Astrocyte (in vitro differentiated cells and primary cell): ENCODE measurements at places on chromosomes 5 and 9.
A peak's percentile ranks its signal among the peaks of the same experiment; 100 is the strongest.

DNA sequence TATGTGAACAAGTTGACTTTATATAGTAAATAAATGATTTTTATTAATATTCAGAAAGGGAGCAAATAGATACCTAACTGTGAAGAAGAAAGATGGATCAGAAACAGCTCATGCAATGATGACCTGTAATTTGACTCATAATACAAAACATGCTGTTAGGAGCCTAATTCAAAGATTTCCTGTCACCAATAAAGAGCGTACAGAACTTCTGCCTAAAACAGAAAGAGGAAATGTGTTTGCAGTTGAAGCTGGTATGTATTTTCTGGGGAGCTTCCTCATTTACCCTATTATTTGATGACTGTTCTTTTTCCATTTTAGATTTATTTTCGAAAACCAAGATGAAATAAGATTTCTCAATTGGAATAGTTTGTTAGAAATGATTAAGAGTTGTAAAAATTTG, 11.4 kb downstream of the YTHDC2 start:
- no peaks in the 10 kb centered on the region for H3K27me3 ChIP-seq
- DNase-seq: no peak
- no peak overlapping the region for H3K27ac ChIP-seq
- peaks cover 2% of the 10 kb centered on the region for H3K4me1 ChIP-seq
- no peaks in the 10 kb centered on the region for H3K36me3 ChIP-seq

DNA sequence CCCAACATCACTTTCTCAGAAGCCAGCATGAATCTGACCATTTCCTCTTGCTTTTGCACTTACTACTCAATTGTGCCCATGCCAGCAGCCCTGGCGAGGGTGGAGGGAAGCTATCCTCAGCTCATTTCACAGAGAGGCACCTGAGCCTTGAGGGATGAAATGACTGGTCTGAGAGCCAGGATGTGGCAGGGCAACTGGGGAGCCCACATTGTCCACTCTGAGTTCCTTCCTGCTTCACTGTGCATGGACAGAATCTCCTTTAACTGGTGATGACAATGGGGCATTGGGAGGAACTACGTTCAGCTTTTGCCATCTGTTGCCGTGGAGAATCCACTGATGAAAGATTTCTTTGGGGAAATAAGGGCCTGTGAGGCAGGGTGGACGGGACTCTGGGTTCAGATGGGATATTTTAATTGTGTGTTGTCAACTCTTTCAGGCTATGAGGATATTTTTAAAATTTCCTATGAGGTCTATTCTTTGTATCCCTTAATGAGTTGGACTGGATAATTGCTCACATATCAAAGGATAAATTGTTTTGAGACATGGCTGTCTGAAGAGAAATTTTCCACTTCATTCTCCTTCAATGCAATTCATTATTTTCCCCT, 78.3 kb downstream of the TNC start:
- no peak overlapping the region for H3K4me3 ChIP-seq
- H3K27ac ChIP-seq: no peak overlapping the region
- peaks cover 42% of the 10 kb centered on the region for H3K36me3 ChIP-seq
- peaks cover 23% of the 10 kb centered on the region for H3K4me1 ChIP-seq
- H3K27me3 ChIP-seq: no peaks in the 10 kb centered on the region

GRCh38 chr9:96777426-96777864, 442 bp downstream of the ZNF510 start:
- H3K27ac ChIP-seq: peak overlapping the region; percentile 13
- H3K27me3 ChIP-seq: no peaks in the 10 kb centered on the region
- peaks cover 18% of the 10 kb centered on the region for H3K36me3 ChIP-seq
- peaks cover 5% of the 10 kb centered on the region for H3K4me1 ChIP-seq
- no peak for DNase-seq
- peak overlapping the region; percentile 84 for H3K4me3 ChIP-seq

- H3K4me3 ChIP-seq: no peak overlapping the region
- no peak for DNase-seq
- no peak overlapping the region for H3K27ac ChIP-seq
- no peaks in the 10 kb centered on the region for H3K36me3 ChIP-seq
Observed at GRCh38 chr9:136939996-136940525, 4.5 kb downstream of the FBXW5 start.

DNA sequence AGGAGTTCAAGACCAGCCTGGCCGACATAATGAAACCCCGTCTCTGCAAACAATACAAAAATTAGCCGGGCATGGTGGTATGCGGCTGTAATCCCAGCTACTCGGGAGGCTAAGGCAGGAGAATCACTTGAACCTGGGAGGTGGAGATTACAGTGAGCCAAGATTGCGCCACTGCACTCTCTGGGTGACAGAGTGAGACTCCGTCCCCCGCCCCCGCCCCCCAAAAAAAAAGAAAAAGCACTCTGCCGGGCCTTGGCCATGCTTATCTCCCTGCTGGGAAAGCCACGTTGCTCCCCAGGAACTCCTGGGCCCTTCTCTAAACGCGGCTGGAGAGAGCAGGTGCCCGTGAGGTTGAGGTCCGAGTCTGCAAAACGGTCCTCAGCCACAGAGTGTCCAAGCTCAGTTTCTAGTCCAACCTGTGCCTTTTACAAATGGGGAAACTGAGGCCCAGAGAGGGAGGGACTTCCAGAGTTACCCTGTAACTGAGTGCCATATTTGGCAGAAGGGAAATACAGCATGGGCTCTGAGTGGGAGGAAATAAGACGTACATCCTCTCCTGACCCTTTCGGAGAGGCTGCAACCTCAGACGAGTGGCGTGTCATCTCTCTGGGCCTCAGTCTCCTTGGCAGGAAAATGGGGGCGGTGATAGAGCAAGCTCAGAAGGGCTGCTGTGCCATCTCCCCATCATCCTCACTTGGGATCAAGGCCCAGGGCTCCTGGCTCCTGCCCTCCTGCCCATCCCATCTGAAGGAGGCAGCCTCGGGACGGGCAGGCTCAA, 6.6 kb upstream of the PHYHD1 start:
- peaks cover 28% of the 10 kb centered on the region for H3K4me1 ChIP-seq
- H3K4me3 ChIP-seq: no peak overlapping the region
- no peaks in the 10 kb centered on the region for H3K27me3 ChIP-seq
- H3K36me3 ChIP-seq: peaks cover 8% of the 10 kb centered on the region
- no peak for DNase-seq

DNA sequence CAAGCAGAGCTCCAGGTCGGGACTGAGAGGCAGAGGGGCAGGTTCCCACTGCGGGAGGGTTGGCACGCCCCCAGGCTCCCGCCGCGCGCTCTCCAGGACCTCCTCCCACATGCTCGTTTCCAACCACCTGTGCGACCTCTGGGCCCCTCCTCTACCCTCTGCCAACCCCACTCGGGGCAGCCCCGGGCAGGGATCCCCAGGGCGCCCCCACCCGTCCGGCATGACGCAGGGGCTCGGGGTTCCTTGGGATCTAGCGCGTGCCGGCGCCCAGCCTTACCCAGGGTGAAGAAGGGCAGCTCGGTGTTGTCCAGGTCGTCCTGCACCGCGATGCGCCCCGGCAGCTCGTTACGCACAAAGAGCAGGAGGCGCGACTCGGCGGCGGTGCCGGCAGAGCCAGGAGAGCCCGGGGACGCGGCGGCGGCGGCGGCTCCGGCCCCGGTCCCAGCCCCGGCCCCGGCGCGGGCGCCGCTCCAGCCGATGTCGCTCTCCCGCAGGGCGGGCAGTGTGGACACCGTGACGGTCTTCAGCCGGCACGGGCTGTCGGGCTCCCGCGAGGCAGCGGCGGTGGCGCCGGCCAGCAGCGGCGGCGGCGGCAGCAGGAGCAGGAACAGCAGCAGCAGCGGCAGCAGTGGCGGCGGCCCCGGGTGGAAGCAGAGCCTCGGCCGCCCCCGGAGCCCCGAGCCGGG, 494 bp downstream of the ASTN2 start:
- no peak for DNase-seq
- no peaks in the 10 kb centered on the region for H3K4me1 ChIP-seq
- peaks cover 46% of the 10 kb centered on the region for H3K27me3 ChIP-seq
- peak overlapping the region; percentile 42 for H3K4me3 ChIP-seq
- H3K27ac ChIP-seq: no peak overlapping the region
- H3K36me3 ChIP-seq: no peaks in the 10 kb centered on the region

- no peak overlapping the region for H3K4me3 ChIP-seq
- no peaks in the 10 kb centered on the region for H3K36me3 ChIP-seq
- H3K27ac ChIP-seq: no peak overlapping the region
- H3K27me3 ChIP-seq: peaks cover 19% of the 10 kb centered on the region
- no peak for DNase-seq
Observed at GRCh38 chr9:134940236-134941208, 22.8 kb upstream of the FCN1 start.

DNA sequence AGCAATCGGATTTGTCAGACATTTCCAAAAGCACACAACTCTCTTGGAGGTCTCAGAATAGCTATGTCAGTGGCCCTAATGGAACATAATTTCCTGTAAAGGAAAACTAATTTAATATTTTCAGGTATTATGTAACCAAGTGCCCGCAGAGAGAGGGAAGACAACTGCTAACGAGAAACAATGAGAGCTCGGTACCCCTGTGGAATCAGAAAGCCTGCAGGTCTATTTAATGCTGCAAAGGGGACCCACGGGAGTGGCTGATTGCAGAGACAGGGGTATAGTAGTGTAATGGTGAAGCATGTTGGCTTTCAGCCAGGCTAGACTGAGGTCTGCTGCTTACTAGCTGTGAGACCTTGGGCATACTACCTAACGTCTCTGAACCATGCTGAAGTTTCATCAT, 508.1 kb upstream of the BRINP1 start:
- DNase-seq: no peak
- no peaks in the 10 kb centered on the region for H3K4me1 ChIP-seq
- H3K4me3 ChIP-seq: no peak overlapping the region
- no peak overlapping the region for H3K27ac ChIP-seq
- H3K36me3 ChIP-seq: no peaks in the 10 kb centered on the region

DNA sequence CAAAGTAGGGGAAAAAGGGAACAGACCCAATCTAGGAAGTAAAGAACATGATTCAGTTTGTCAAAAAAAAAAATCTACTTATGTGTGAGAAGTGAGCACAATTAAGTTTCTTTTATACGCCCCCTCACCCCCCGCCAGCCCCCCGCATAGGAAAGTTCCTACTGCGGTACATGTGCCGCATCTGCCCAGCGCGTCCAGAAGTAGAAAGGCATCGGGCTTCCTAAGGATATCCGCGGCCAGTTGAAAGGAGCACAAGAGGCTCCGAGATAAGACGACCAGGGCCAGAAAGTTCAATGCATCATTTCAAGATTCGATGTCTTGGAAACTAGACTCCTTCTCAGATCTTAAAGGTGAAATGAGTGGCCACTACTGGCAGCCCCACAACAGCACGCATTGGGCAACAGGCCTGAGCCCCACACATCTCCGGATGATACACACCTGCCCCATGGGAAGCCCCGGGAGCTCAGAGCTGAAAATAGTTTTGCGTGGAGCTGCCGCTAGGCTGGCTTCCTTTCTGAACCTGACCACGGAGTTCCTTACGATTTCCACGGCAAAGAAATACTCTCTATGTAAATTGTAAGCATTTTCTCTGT, 203.9 kb downstream of the RAB3C start:
- H3K4me1 ChIP-seq: no peaks in the 10 kb centered on the region
- H3K27me3 ChIP-seq: no peaks in the 10 kb centered on the region
- DNase-seq: no peak
- no peak overlapping the region for H3K27ac ChIP-seq
- no peak overlapping the region for H3K4me3 ChIP-seq
- no peaks in the 10 kb centered on the region for H3K36me3 ChIP-seq

DNA sequence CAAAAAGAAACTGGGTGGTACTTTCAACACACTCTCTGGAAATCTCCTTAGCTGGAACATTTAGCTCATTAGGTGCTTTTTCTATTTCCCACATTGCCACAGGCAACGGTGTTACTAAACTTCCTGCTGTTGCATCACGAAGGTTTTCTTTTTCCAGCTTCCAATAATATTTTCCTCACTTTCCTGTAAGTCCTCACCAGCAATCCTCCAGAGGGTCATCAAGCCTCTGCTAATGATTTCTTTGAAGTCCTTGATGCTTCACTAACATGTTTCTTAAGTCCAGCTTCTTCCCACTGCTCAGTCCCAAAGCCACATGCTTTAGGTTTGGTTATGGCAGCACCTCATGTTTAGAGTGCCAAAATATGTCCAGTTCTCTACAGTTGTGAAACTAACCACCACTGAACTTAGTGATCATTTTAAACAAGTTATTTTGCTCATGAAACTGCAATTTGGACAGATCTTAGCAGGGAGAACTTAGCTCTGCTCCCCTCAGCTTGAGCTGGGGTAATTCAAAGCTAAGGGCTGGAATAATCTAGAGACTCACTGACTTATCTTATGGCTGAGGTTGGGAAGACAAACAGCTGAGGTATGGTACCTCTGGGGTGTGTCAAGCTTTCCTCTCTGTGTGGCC, 39.9 kb upstream of the RETREG1 start:
- no peak overlapping the region for H3K4me3 ChIP-seq
- no peak for DNase-seq
- H3K27me3 ChIP-seq: no peaks in the 10 kb centered on the region
- no peaks in the 10 kb centered on the region for H3K36me3 ChIP-seq

GRCh38 chr9:4324513-4324912, 24.6 kb upstream of the GLIS3 start:
- no peak overlapping the region for H3K4me3 ChIP-seq
- H3K27me3 ChIP-seq: no peaks in the 10 kb centered on the region
- H3K36me3 ChIP-seq: no peaks in the 10 kb centered on the region
- peak overlapping the region; percentile 36 for H3K27ac ChIP-seq

DNA sequence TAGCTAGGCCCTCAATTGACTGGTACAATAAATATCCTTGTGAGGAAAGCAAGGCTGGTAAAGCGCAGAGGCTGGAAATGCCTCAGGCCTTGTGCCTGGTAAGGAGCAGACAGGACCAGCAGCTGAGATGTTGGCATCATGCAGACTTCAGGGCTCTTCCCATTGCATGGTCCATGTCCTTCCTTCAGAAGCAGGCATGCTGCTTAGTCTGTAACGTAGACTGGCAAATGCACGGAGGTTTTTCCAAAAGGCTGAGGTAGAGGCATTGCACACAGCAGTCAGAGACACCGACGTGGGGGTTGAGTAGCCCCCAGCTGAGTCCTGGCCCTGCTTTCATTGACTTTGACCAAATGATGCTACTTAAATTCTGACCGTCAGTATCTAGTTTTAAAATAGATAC, 87.1 kb downstream of the ADRB2 start:
- no peaks in the 10 kb centered on the region for H3K27me3 ChIP-seq
- no peak for DNase-seq
- H3K36me3 ChIP-seq: no peaks in the 10 kb centered on the region
- no peak overlapping the region for H3K4me3 ChIP-seq

GRCh38 chr9:69120380-69121154, 53.5 kb upstream of the TJP2 start:
- no peak for DNase-seq
- H3K27me3 ChIP-seq: no peaks in the 10 kb centered on the region
- no peaks in the 10 kb centered on the region for H3K36me3 ChIP-seq
- H3K4me3 ChIP-seq: peak overlapping the region; percentile 85

DNA sequence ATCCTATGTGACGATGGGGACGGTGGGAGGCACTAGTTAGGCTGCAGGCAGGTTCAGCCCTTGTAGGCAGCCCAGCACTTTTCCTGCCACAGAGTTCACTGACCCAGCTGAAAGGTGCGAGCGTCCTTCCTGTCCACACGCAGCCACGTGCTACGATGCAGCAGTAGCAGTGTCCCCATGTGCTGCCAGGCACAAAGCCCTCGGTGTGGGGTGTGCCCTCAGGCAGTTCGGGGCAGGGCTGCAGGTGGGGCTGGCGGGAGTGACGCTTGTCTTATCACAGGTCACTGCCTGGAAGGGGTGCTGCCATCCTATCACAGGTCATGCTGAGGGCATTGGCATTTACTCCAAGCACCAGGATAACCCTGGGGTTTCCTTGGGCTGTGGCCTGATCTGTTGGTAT, 46.8 kb upstream of the CLPTM1L start:
- no peak overlapping the region for H3K27ac ChIP-seq
- no peaks in the 10 kb centered on the region for H3K36me3 ChIP-seq
- H3K4me3 ChIP-seq: no peak overlapping the region
